ENCODE measurements at places on chromosomes 13 and 19. TPM values are rescaled to one million over a fixed set of nuclear protein-coding genes. Genes with fewer than 3 reads are reported as not detected.

DNA sequence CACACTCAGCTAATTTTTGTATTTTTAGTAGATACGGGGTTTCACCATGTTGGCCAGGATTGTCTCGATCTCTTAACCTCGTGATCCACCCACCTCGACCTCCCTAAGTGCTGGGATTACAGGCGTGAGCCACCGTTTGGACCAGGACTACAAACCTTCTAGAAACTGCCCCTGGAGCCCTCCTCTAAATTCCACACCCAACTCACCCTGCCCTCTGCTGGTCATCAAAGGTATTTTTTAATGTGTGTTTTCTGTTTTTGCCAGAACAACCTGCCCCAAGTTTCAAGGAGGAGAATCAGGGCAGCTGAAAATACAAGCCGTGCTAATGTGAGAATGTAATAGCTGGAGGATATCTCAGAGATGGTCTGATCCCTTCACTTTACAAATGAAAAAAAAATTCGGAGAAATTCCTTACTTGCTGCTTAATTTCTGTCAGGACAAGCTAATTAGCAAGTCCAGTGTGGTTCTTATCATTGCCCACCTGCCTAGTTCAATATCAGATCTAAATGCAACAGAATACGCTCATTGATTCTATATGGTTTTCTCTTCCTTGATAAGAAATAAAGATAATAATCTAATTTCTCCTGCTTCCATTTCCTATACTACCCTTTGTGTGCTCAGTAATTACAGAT is 4.1 kb downstream of the ATP8A2 start:
- DNase-seq = no peak

SYNGR4 gene
- not detected for total RNA-seq

FOXA3 gene
- not detected for total RNA-seq

- peak; percentile 72 for DNase-seq
Observed at GRCh38 chr13:108269601-108270328, at the start of gene TNFSF13B. TSS of gene TNFSF13B (plus strand) at chr13:108269718. CDS start at chr13:108269896, 178 bp downstream.

GRCh38 chr19:16015805-16016173 is 60.5 kb upstream of the TPM4 start:
- no peak for DNase-seq

NDUFA7 gene
- total RNA-seq = 90.4 TPM

DNA sequence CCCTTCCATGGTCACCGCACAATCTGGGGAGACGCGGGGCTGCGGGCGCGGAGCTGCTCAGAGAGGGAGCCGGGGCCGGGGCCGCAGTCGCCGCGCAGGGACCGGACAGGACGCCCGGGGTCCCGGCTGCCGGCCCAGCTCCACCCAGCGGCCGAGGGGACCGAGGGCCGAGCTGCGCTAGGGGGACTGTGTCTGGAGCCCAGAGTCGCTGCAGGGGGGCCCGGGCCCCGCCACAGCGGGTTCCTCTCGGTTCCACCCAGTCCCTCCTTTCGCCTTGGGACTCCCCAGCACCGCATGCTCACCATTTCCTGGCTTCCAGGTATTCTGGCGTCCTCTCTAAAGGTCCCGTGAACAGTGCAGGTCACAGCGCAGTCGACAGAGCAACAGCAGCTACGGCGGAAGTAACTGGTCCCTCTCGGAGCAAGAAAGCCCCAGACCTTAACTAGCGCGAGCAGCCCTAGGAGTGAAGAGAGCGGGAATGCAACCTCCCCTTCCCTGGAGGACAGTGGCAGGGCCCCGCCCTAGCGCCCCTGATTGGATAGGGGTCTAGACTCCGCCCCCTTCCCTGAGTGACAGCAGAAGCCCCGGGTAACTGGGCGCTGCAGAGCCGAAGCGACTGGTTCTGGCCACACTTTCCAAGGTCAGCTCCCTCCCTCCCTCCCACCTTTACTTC is at the start of gene ZNF878:
ZNF878 (minus strand) TSS at position 465 of the 673 bp plus-strand sequence; CDS start at position 305, 160 bp downstream.
- DNase-seq = peak; percentile 92

CATSPERD gene
- not detected for total RNA-seq

DNA sequence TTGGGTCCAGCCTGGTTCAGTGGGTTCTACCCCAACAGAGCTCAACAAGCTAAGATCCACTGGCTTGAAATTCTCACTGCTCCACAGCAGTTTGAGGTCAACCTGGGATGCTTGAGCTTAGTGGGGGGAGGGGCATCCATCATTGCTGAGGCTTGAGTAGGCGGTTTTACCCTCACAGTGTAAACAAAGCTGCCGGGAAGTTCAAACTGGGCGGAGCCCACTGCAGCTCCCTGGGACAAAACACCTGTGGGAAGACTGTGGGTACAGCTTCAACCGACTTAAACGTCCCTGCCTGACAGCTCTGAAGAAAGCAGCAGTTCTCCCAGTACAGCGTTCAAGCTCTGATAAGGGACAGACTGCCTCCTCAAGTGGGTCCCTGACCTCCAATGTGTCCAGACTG is 1161.9 kb downstream of the UQCRFS1 start:
- no peak for DNase-seq

Data from right cardiac atrium (tissue), 5 donors.